ENCODE measurements at places on chromosomes 2 and 18.

DNA sequence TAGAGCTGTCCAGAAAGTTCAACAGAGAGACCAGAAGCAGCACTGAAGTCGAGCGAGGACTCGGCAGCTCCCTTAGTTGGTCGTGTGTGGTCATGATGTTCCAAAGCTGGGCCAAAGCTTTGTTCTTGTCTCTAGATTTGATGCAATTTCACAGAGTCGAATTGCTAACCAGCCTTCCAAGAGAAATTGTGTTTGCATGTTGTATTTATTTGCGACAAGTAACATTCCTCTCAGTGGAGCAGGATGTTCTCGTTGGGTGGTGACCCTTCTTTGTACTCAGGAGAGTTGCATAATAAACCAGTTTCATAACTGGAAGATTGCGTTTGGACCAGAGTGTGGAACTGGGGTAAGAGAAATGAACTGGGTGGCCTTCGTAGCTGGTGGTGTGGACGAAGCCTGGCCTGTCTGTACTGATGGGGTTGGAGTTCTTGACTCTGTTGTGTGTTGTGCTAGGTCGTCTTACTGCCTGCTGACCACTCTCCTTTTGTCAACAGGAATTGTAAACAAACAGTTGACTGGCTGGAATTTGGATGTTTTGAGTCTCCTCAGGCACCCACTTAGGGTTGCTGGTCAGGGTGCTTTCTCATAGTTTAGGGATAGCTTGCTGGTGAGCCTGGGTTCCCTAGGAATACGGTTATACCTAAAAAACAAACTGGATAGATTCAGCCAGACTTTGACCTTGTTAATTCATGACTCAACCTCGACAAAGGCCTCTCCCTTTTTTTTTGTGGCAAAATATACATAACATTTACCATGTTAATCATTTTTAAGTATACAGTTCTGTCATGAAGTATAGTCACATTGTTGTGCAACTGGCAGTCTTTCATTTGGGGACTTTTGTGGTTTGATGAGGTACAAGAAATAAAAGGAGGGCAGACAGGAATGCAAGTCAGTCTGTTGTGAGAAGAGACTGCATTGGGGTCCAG, 28.9 kb upstream of the TOGARAM2 start:
- no peak for DNase-seq

DNA sequence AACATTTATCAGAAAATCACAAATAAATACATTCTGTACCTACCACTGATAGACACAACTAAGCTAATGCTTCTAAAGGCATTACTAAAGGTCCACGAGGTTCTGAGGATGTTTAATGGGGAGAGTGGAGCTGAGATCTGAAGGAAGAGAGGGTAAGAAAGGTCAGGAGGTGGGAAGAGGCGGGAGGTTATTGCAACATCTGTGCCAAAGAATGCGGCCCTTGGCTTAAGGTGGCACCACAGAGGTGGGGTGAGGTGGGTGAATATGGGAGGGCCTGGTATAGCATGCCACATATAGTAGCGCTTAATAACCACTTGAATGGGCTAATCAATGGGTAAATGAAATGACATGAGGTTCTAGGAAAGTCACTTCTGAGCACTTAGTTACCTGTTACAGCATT, 217.8 kb upstream of the ATP5MC3 start:
- no peak for DNase-seq

DNA sequence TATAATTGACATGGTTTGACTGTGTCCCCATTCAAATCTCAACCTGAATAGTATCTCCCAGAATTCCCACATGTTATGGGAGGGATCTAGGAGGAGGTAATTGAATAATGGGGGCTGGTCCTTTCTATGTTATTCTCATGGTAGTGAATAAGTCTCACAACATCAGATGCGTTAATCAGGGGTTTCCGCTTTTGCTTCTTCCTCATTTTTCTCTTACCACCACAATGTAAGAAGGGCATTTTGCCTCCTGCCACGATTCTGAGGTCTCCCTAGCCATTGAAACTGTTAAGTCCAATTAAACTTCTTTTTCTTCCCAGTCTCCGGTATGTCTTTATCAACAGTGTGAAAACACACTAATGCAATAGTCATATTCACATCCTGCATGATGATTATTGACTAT, 1073.3 kb upstream of the CDH2 start:
- DNase-seq = no peak

- no peak for DNase-seq
Observed at GRCh38 chr2:169116327-169116726, 47.0 kb downstream of the DHRS9 start.

DNA sequence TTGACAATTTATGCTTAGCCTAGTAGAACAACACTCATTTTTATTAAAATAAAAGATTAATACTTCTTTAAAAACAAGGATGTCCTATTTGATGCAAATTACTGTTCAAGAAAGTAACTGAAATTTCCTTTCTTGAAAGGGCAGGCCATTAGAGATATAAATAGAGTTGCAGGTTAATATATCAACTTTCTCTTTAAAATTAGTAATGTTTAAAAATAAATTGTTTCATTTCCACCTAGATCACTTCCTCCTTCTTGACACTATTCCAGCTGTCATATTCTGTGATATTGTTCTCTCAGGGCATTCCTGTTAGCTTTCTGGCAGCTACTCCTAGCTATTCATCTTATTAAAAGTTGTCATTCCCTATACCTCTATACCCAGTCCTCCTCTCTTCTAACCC, 357.9 kb upstream of the NRP2 start:
- DNase-seq = no peak

DNA sequence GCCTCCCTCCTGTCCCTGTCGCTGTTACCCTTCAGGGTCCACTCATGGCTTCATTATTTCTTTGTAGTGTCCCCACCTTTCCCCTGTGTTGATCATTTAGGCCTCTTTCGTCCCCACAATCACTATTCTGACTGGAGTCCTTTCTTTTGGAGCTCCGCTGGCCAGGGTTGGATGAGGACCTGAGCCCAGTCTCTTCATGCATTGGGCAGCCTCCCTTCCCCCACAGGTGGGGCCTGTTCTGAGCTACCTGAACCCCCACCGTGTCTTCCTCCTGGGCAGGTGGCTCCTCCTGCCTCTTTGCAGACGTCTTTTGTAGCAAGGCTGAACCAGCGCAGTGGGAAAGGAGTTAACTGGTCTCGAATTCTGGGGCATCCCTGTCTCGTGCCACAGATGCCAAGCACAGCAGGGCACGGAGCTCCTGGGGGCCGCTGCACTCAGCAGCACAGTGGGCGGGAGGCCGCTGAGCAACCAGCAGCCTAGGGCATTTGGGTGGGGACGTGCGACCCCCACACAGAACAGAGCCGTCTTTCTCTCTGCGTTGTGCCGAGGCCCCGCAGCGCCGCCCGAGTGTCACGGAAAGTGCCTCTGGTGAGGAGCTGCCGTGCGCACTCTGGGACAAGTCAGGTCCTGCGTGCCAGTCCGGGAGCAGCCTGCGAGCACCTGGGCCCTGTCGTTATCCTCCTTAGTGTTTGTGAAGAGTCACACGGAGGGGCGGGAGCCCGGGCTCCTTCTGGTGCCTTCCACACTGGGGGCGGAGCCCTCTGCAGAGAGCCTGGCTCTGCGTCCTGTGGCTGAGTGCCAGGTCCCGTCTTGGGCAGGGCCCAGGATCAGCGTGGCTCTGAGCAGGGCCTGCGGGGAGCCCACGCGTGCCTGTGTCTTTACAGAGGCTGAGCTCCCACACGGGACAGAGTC, 130.1 kb downstream of the NFATC1 start:
- DNase-seq = no peak

- no peak for DNase-seq
Observed at GRCh38 chr18:63022429-63023022, 297.0 kb downstream of the BCL2 start.

DNA sequence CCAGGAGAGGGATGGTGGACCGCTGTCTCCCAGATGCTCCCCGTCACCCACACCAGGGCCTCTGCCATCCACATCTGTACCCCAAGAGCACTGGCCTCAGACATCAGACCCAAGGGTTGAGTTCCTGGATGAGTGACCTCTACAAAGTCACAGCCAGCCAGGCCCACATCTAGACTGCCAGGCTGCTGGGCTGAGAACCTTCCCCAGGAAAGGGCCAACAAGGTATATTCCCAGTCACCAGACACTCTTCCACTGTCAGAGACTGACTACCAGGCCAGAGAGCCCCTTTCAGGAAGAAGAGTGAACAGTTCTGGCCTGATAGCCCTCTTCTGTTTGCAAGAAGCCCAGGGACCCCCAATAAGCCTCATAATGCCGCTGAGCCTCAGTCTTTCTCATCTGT, 44.3 kb downstream of the C1QL2 start:
- DNase-seq = no peak

GRCh38 chr2:163291790-163292189, 444.0 kb downstream of the FIGN start:
- DNase-seq = no peak

DNA sequence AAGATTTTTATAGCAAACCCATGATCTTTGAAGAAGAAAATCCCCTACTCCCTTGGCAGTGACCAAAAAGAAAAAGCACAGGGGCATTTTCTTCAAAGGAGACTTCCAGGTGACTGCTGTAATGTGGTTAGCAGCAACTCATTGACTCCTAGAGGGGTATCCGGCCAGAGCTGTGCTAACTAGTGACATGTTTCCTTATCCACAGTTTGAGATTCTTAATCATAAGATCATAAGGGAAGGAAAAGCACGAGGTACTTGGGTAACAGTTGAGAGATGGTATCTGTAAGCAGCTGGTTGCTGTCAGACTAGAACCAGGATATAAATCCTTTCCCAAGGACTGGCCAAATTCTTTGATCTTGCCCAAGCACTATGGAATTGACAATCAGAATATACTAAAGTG, 124.7 kb downstream of the MREG start:
- DNase-seq = no peak

DNA sequence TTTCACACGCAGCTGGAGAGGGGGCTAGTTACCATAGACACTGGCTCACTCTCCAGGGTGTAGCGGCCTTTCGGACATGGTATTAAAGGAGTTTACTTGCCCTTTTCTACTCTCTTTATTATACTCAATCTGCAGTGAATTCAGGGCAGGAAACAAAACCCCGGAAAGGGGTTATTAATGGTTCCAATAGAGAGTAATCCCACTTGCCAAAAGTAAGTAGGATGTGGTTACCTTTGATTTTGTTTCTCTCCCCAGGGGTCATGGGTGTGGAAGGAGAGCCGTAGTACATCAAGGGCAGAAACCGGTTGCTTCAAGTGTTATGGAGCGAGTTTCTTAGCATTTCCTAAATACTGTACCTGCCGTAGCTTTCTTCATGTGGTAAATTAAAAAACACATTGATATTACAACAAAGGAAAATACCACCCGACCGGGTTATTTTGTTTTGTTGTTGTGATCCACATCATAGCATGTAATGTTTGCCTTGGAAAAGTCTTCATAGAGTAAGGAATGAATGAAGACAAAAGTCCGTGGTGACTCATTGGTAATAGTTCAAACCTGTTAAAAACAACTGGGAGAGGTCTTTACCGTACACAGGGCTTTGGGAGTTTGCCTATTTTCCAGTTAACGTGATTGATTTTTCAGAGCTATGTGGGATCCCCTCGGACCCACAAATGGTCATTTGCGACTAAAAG, 71.5 kb downstream of the SLC4A3 start:
- DNase-seq = no peak

DNA sequence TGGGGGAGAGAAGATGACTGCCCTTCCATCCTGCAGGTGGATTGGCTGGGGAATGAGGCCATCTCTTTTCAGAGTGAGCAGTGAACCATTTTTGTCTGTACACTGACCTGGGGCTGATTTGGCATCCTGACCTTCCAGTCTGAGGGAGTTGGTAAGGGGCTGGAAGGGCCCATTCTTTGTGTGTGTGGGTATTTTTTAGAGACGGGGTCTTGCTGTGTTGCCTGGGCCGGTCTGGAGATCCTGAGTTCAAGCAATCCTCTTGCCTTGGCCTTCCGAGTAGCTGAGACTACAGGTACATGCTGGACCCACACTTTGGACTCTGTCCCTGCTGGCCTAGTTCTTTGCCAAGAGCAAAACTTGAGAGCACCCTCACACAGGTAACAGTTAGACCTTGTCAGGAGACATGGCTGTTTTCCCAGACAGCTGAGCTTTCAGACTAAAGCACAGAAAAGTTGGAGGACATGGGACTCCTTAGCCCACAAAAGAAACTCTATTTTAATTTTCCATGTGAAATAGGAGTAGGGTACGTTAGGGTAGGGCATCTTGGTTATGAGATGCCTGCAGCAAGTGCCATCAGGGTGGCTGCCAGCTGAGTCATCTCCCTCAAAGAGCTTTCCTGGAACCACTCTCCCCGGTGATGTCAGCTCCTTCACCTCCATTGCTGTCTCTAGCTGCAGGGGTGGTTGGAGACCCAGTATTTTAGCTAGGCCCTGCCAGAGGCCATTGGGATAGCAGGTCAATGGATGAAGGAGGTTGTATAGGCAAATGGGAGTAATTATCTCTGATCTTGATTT, 60.7 kb downstream of the DGKD start:
- no peak for DNase-seq

GRCh38 chr2:67878743-67879142, 184.1 kb downstream of the C1D start:
- no peak for DNase-seq

- no peak for DNase-seq
Observed at GRCh38 chr18:68714366-68714711, 569 bp downstream of the TMX3 start.

DNA sequence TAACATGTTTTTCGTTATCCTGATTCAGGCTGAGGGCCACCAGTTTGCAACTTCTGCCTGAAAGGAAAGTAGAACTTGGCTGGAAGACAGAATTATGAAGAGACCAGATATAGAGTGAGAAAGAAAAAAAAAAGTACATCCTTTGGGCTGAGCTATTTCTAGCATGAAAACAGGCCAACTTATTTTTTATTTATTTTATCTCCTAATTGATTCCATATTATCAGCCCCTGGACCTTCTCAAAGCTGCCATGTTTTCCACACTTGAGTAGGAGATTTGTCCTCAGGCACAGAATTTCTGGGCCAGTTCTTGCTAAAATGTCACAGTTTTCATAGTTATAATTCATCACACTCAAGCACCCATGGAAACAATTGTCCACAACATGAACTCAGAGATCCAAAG, 586.8 kb upstream of the CNTNAP5 start:
- no peak for DNase-seq

GRCh38 chr2:54353216-54353615, 97.2 kb upstream of the TSPYL6 start:
- DNase-seq = no peak

- DNase-seq = no peak
Observed at GRCh38 chr18:32343634-32344033, 127.0 kb downstream of the GAREM1 start.

- no peak for DNase-seq
Observed at GRCh38 chr2:197184959-197185586, 125.5 kb downstream of the ANKRD44 start.

GRCh38 chr18:41693008-41693407, 262.0 kb upstream of the PIK3C3 start:
- no peak for DNase-seq

DNA sequence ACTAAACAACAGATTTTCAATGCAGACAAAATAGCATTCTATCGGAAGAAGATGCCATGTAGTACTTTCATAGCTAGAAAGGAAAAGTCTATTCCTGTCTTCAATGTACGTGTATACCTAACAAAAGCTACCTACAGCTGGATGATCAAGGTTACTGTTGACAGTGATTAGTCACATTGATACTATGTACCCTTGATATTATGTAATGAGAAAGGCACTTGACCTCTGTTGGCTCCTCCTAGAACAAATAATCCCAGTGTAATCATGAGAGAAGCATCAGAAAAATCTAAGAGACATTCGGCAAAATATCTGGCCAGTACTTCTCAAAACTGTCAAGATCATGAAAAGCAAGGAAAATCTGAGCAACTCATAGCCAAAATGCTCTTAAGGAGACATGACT, 44.4 kb upstream of the LRRTM4 start:
- DNase-seq = no peak

GRCh38 chr18:35131387-35132020, 90.3 kb downstream of the MAPRE2 start:
- DNase-seq = no peak

GRCh38 chr18:45642238-45642637, 27.0 kb downstream of the SLC14A2 start:
- DNase-seq = no peak
